CD4-positive, alpha-beta T cell treated with Interleukin-12 subunit alpha and Interleukin-12 subunit beta, for 1 hour (primary cell): ENCODE measurements at places on chromosomes 11 and 22.

GRCh38 chr22:49186293-49186692 lies 641.4 kb downstream of the BRD1 start:
- DNase-seq, result no peak

GRCh38 chr22:28172892-28173670 lies 254.0 kb upstream of the PITPNB start:
- no peak for DNase-seq

DNA sequence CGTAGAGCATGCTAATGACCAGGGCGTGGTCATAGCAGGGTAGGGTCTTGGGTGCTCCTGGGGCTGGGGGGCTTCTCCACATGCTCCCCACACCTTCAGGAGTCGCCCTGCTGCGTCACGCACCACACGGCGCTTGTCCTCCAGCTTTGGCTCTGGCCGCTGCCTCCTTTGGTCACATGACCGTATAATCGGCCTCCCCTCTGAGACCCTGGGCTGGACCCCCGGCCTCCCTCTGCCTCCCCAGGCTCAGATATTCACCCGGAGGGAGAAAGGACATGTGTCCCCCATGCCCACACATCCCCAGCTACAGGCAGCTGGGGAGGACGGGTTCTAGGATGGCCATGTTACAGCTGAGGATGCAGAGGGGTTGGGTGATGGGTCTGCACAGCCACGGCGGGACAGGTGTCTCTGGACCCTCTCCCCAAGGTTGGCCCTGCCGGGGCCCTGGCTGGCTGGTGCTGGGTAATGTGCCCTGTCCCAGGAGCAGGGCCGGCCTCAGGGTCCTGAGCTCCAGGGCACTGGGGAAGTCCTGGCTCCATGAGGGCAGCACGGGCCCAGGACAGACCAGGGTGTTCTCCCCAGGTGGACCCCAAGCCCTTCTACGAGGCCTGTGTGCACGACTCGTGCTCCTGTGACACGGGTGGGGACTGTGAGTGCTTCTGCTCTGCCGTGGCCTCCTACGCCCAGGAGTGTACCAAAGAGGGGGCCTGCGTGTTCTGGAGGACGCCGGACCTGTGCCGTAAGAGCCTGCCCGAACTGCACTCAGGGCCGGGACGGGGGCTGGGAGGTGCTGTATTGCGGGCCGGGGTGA lies 14.5 kb downstream of the MUC2 start:
- no peak for DNase-seq

- DNase-seq, result no peak
Measured at GRCh38 chr11:131228378-131228777, 142.0 kb upstream of the NTM start.

DNA sequence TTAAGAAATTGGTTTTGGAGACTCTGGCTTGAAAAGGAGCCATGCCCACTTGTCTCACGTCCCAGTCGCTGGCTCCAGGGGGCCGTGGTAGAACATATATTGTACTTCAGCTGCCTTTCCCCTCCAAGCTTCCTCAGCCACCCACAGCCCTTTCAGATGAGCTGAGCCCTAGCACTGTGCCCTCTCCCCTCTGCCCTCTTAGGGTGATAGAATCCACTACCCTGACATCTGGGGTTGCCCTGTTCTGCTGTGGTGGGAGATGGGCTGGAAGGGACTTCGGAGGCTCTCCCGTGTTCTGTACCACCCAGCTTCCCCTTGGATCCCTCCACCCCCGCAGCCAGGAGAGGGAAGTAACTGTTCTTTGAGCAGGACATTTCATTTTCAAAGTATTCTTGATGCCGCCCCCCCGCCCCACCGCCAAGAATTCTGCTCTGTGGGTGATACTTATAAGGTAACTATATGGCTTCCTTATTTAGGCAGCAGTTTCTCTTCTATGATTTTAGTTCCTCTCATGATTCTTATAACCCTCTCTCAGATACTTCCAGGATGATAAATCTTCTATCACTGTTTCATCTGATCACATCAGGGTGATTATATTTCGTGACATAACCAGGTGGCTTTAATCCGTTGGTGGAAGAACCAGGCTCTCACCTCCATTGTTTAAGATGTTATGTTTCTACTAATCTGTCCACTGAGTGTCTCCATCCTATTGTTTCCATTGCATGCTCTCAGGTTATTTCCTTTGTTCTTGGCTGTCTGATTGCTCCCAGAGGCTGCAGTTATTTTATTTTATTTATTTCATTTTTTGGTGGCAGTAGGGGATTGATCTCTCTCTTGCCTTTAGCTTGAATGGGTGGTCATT lies 24.1 kb downstream of the ZBTB16 start:
- no peak for DNase-seq

DNA sequence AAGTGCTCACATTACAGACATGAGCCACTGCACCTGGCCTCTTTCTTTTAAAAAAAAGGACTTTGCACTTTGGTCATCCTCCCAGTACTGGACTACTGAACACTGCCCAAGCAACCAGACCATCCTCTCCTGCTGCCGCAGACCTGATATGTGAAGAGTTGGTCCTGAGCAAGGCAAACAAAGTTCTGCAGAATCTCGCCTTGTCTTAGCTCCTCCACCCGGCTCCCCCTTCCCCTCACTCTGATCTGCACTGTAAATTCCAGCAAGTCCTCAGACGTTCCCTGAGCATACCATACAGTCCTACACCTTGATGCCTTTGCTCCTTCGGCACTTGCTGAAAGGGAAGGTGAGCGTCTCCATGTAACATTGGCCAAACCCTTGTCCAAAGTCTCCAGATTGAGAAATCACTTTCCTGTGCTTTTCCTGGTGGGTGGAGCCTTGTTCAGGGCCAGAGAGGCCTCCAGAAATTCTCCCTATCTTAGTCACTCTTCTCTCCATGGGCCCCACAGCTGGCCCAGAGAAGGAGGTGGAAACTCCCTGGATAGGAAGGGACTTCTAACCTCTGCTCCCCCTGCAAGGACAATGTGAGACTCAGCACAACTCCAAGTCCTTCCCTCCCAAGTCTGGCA lies 47.0 kb upstream of the TIMP3 start:
- DNase-seq, result no peak

GRCh38 chr22:49295465-49295743 lies 532.3 kb downstream of the BRD1 start:
- DNase-seq, result no peak

DNA sequence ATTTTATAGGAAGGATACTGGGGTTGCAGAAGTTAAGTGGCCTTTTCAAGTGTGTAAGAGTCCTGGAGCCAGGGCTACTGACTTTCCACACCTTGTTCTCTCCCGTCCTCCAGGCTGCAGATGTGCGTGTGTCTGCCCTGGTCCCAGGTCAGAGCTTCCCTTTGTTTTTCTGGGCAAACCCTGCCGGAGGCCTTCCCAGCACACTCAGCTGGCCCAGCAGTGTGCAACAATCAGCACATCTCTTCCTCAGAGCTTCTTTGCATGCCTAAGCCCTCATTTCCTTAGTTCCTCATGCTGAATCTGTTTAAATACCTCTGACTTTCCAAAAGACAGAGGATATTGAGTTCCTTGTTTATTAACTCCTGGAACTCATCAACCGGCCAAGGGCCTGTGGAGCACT lies 80.6 kb downstream of the KCNJ1 start:
- DNase-seq, result no peak

DNA sequence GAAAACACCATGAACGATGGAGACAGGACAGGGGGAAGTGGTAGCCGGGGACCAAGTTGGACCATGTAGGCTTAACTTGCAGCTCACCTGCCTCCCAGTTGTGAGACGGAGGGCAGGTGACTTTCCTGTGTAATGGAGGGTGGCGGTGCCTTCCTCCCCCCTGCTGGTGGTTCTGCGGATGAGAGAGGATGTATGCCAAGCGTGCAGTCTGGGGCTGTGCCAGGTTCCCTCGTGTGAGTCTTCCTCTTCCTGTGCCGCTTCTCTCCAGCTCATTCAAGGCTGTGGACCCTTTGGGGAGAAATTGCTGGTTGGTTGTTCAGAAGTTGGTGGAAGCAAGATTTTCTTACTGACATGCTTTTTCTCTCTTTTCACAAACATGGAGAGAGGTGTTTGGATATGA lies 35.1 kb downstream of the MPPED1 start:
- no peak for DNase-seq

DNA sequence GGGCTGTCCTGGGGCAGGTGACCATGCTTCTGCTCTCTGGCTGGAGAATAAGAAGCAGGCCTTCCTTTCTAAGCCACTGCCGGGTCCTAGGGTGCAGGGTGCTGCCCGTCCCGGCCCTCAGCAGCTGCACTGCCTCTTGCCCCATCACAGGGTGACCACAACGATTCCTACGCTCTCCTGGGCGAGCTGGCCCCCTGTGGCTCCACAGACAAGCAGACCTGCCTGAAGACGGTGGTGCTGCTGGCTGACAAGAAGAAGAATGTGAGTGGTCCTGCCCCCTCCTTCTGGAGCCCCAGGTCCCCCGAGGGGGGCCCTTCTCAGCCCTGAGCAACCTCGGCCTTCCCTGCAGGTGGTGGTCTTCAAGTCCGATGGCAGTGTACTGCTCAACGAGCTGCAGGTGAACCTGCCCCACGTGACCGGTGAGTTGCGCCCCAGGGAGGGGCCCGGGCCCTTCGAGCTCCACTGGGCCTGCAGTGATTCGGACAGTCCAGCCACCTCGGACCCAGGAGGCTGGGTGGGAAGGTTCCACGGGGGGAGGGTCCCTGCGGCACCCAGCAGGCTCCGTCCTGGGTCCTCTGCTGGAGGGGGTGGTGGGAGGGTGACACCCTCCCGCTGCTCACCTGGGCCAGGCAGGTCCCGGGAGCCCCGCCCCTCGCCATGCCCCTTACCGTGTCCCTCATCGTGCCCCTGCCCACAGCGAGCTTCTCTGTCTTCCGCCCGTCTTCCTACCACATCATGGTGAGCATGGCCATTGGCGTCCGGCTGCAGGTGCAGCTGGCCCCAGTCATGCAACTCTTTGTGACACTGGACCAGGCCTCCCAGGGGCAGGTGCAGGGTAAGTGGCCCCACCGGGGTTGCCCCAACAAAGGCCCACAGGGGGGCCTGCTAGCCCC lies 8.3 kb downstream of the MUC2 start:
- no peak for DNase-seq

- no peak for DNase-seq
Measured at GRCh38 chr11:119317592-119318239, 786 bp upstream of the MCAM start.

DNA sequence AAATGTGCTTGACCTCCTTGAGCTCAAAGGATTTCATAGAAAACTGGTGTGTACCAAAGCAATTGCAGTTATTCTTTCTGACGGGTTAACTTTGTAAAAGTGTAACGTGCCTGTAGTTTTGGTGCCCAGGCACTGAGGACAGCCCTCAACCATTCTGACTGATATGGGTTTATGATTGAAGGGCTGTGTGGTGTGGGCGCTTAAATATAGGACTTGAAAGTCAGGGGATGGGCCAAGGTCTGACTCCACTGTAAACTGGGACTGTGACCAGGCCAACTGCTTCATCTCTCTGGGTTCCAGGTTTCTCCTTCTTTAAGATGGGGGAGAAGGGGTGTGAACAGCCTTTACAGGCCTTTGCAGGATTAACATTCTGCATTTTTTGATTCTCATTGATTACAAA lies 191.1 kb upstream of the ARHGAP20 start:
- DNase-seq, result no peak

- no peak for DNase-seq
Measured at GRCh38 chr11:27084518-27084917, 43.9 kb downstream of the BBOX1 start.

DNA sequence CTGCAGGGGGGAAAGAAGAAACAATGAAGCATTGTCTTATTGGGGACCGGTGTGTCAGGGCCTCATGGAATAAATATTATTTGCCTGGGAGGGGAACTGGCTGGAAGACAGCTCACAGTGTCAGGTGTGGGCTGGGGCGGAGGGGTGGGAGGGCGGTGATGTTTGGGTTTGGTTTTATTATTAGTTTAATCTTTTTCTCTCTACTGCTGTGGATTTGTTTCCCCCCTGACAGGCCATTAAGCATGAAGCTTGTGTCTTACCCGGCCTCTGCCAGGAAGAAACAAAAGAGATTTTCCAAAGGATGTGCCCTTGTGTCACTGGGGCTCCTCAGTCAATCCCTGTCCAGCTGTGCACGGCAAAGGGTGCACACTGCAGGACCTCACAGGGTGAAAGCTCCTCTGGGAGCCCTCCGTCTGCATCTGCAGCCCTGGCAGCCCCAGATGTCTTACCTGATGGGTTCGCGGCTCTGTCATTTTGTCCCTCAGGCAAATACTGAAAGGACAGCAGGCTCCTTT lies 203.1 kb upstream of the TMEM45B start:
- DNase-seq, result no peak

GRCh38 chr11:79060081-79060953 lies 380.5 kb downstream of the TENM4 start:
- DNase-seq, result no peak

- no peak for DNase-seq
Measured at GRCh38 chr11:92460213-92460612, 235.6 kb downstream of the FAT3 start.

- DNase-seq, result no peak
Measured at GRCh38 chr11:123694551-123694950, 40.1 kb upstream of the SCN3B start.

DNA sequence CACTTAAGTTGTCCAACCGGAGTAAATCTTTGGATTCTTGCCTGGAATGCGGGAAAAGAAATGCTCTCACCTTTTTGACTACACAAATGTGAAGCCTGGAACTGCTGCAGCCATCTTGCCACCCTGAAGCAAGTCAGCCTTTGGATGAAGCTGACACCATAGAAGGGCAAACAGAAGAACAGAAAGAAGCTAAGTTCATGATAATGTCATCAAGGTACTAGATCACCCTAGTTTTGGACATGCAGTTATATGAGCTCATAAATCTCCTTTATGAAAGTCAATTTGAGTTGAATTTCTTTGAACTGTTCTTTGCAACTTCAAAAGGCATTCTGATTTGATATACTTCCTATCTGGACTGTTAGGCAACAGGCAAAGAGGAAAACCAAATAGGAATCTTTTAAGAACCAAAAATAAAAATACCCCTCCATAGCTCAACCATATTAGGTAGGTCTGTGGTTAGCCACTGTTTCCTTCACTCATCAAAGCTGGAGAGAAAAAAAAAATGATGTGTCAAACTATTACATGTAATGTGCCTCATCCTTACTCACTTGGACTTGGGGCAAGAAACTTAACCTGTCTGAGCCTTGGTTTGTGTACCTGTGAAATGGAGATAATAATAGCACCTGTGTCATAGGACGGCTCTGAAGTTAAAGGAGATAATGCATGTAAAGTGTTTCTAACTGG lies 91.9 kb downstream of the WT1 start:
- DNase-seq, result peak; percentile 7

DNA sequence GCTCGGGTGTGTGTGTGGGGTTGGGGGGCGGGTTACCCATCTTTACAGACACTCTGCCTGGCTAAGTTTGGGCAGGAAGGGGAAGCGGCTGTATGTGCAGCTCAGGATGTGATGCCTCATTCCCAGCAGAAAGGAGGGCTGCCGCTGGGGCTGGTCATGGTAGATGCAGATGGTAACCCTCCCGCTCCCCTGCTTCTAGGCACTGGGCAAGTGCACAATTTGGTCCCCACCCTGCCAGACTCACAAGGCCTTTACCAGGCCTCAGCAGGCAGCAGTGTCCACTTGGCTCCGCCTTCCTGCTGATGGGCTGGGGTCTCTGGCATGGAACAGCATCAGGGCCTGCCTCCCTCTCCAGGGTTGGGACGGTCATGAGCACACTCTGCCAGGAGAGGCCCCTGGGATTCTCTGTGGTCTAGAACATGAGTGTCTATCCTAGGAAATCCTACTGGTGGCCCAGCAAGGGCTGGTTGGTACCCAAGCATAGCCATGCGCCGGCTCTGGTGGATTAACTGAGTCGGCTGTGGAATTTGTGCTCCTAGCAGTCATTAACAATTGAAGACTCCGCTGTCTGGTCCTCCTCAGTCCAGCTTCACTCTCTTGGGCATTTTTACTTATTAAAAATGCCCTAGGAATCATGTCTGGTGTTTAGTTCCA lies 4.2 kb downstream of the LMO1 start:
- no peak for DNase-seq

GRCh38 chr11:66701432-66702240 lies 23.9 kb upstream of the RBM4B start:
- DNase-seq, result no peak
